ENCODE measurements at places on chromosomes 1 and 21. TPM values are rescaled to one million over a fixed set of nuclear protein-coding genes. Genes with fewer than 3 reads are reported as not detected.
A peak's percentile ranks its signal among the peaks of the same experiment; 100 is the strongest.

GRCh38 chr1:245000872-245001188 is 136.5 kb upstream of the HNRNPU start:
- DNase-seq, result no peak

DNA sequence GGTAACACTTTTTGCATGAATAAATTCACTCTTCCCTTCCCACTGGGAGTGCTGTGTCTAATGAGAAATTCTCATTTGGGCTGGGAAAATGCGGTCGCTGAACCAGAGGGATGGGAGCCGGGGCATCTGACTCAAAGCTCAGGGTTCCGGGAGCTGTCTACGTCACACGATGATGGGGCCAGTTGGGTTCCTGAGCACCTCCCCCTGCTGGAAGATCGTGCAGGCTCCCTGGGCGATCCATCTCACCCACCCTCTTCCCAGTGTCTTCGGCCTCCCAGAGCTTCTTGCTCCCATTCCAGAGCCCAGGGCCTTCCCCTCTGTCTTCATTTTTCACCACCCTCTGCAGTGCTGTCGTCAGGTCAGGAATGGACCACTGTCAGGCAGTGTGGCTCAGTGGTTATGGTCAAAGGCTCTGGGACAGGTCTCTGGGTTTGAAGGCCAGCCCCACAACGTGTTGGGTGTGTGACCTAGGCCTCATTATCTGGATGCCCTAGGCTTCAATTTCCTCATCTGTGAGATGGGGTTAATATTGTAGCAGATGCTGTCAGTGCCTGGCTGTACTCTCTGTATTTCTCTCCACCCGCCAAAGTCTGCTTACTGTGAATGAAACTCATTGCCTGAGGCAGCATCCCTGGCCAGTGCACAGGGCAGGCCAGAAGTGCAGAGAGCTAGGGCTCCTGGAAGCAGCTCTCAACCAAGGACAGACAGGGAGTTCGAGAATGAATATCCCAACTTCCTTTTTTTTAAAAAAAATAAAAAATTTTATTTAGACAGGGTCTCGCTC is 31.8 kb downstream of the IGSF21 start:
- DNase-seq, result no peak

DNA sequence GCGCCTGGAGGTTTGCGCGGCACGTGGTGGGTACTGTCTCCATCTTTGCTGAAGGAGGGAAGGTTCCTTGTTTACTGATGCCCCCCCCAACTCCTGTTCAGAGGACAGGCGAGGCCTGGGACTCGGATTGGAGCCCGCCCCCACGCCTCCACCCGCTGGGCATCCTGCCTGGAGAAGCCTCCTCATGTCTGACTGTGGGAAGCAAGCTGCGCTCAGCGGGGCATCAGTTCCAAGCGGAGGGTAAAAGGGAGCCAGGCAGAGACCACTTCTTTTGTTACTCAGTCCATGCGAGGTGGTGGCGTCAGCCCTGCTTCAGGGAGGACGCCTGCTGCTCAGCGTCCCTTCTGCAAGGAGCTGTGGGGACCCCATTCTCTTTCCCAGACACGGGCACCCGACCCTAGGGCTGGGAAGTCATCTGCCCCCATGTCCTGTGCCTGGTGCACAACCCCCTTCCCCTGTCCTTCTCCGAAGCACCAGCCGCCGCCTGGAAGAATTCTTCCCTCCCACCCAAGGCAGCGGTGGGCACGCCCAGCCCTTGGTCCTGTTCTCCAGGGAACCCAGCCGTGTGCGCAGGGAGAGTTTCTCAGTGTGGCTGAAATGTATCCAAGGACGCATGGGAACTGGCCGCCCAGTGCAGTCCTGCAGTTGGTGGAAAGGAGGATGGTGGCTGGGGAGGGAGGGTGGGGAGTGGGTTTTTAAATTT is 414.0 kb downstream of the CAMTA1 start:
- no peak for DNase-seq

DNA sequence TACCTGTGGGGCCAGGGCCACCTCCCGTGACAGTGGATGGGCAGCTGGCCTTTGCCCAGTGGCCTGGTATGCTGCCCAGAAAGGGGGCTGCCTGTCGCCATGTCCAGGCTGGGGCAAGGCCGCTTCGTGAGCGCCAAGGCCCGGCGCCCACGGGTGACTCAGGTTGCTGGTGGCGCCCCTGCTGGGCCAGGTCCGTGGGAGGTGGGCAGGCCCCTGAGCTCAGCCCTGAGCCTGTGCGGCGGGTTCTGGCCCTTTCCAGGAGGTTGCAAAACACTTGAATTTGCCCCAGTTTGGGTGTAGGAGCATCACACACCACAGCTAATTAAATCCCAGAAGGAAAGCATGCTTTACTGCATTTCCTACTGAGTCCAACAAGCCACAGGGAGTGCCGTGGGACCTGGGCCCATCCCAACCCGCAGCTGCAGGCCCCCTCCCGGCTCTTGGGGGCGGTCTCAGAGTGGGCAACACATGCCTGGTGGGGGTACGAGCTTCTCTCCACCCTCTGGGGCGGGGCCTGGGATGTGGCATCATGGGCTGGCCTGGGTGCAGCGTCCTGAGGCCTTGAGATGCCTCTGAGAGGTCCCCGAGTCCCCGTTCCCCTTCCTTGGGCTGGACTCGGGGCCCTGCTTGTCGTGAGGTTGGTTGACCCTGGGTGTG is 159.8 kb downstream of the PEX14 start:
- DNase-seq, result no peak

DNA sequence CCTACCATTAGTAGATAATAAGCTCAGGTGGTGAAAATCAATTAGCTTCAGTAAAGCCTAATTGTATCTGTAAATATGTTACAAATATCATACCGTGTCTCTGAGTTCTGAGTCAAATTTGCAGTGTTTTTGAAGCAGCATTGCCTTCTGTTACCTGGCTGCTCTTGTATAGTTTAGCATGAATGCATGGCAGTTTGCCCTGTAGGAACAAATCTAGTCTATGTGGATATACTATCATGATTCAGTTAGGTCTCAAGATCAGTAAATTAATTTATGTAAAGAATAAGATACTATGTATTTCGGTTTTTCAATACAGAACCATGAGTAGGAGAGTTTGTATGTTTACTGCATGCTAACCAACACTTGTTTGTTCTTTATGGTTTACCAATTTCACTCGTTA is 240.6 kb upstream of the C1orf105 start:
- DNase-seq, result no peak

DNA sequence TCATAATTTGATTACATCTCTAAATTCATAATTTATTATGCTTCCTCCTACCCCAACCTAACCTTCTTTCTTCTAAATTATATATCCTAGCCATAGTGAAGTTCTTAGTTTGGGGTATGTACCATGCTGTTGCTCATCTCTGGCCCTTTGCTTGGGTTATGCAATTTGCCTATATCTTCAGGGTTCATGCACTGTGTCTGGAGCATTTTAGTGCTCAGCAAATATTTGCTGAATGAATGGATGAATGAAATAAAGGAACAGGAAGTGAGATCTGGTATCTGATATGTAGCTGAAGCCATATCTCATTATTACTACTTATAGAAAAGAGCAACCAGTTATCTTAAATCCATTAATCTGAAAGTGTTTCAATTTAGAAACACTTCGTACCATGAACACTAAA is 137.6 kb downstream of the GPATCH2 start:
- DNase-seq, result no peak

DNA sequence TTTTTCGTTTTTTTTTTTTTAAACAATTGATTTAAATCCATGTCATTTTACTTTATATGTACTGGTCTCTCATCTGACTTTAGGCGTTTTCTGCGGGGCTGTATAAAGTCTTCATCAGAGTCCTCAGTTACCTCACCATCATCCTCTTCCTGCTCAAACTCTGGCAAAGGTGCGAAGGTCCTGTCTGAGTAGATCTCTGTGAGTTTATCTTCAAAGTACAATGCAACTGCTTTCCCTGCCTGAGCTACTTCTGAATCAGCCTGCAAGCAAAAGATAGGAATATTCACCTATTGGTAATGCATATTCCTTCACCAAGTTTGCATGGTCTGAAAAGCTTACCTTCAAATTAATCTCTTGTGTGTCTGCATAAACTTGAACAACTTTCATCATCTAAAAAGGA is 113.4 kb downstream of the TRIM33 start:
- DNase-seq, result no peak

- peak; percentile 57 for DNase-seq
Observed at GRCh38 chr1:162627662-162628296, 4.5 kb upstream of the DDR2 start.

GRCh38 chr1:156898161-156898566 is 4.6 kb downstream of the PEAR1 start:
- no peak for DNase-seq

Gene BEND5
- total RNA-seq, result 0.39 TPM

Gene LRRC71
- total RNA-seq, result not detected

Gene GPX7
- total RNA-seq, result 8.7 TPM
